ENCODE measurements at places on chromosomes 1 and 21. TPM values are rescaled to one million over a fixed set of nuclear protein-coding genes. Genes with fewer than 3 reads are reported as not detected.

Gene SPATA21
- total RNA-seq: not detected

Gene INSRR
- not detected for total RNA-seq

Gene TDRD5
- not detected for total RNA-seq

Gene MXRA8
- 1.6 TPM for total RNA-seq

Gene RRP1
- total RNA-seq: 21.9 TPM

Gene GRIK3
- not detected for total RNA-seq

All from vein endothelial cell (primary cell).